ENCODE measurements at places on chromosomes 7 and 10.

- DNase-seq = no peak
These were observed 1.2 kb downstream of the MLXIPL start for GRCh38 chr7:73622909-73623797.

DNA sequence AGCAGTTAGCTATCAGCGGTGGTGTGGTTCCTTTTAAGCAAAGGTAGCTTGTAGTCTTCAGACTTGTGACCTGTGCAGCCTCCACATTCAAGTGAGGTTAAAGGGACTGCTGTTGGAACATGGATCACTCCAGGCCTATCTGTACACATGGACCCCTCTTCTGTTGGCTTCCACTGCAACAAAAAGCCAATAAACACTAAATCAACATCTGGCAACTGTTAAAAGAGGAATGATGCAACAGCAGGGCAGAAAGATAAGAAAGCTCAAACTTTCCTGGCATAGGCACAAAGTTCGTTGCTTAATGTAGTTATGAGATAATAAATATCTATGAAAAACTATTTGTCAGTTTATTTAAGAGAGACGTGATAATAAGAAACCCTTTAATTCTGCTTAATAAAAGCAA, 4.0 kb upstream of the MINPP1 start:
- no peak for DNase-seq

DNA sequence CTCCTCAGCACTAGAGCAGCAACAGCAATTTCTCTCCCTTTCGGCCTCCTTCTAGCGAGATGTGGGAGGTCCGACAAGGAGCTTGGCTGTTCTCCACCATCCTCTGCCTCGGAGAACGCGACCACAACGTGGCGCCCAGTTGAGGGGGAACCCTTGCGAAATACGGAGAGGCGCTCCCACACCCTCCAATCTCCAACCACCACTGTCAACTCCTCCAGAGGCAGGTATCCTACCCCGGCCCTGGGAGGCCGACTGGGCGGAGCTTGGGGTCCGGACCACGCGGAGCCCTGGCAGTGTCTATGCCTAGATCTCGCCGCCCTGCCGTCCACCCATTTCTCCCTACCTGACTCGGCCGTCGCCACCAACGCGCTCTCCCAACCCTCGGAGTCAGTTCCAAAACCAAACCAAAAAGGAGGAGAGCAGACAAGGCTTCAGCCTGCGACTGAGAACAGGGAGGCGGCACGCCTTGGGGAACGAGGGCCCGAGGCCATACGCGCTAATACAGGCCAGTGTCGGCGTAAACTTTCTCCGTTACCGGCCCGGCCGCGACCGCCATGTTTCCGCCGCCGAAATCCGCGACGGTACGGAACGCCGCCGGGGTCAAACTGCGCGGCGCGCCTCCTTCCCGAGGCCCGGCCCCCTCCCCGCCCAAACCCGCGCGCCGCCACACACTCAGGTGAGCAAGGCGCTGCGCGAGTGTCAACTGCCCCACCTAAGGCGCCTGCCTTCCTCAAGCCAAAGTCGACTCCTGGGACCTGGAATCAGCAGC, at the start of gene TMEM168:
TMEM168 (minus strand) TSS at position 577 of the 769 bp plus-strand sequence. CDS start 5,568 bp downstream, outside the sequence.
- DNase-seq = peak; percentile 57

- DNase-seq = peak; percentile 81
These were observed 11.1 kb downstream of the FAM53B start for GRCh38 chr10:124732931-124733570.

DNA sequence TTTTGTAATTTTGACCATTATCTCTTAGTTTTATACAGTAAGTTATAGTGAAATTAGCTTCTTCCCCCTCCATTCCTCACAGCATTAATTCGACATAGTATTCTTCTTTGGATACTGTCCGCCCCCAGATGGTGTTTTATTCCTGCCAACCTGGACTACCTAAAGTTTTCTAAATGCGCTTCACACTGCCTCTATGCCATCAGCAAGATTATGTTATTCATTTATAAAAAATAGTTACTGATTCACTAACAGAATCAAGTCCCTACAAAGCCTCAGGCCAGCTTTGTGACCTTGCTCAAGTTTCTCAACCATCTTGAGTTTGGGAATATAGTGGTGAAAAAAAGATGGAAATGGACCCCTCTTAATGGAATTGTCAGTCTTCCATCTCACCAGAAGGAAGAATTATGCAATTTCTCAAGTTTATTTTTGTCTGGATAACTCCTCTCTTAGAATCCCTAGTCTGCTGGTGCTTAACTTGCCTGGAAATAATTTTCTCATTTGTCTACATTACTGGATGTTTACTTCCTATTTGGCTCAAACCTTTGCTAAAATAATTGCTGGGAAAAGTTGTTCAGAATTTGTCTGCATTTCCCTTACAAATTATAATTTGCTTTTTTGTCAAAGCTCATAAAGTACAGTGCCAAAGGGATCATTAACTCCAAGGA, 16.7 kb upstream of the FGL2 start:
- DNase-seq = no peak

DNA sequence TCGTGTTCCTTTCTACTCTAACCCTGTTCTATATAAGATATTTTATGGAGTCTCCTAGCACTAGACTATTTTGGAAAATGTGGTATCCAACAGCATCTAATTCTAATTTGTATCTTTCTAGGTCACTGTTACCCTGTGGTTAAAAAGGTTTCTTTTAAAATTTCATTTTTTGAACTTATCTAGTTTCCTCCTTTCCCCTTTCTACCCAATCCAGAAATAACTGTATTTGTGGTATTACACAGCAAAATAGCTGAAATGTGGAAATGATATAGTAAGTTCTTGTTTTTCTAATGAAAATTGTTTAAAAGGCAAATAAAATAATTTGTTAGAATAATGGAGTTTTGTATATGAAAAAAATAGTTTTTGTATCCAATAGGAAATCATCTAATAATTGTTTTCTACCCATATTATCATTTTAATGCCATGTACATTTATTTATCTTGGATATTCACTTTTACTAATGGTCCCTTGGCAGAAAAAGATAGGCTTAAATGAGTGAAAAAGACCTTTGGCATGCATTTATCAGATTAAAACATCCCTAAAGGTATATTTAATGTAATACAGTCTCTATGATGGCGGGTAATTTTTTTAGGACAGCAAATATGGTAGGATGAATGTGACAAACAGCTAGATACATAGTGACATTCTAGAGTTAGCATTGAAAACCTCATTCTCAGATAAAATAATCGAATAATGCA, 175.5 kb upstream of the PLXDC2 start:
- no peak for DNase-seq

All from hepatic stellate cell (primary cell).